Activated CD4-positive, alpha-beta T cell treated with anti-CD3 and anti-CD28 coated beads for 4 hours (primary cell): ENCODE measurements at places on chromosomes 2 and 18.

DNA sequence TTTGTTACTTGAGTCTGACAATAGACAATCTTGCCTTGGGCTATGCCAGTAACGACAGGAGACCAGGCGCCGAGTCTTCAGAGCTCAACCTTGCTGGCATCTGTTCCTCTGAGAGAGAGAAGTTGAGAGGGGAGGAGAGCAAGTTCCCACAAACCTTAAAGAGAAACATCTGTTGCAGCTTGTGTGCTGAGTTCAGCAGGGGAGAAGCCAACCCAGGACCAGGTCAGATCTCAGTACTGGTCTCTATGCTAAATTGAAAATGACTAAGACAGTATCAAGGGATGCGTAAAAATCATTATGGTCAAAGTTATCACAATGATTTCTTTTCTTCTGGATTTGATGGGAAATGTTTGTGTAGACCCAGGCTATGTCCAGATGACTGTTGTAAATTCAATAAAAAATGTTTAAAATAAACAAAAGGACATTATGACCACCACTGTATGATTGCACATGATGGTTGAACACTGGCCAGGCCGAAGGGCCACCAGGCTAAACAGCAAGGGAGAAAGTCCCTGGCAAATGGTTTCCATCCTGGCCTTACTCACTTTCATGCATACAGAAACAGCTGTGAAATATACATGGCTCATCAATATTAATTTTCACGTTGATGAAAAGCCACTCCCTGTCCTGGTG lies 100.3 kb upstream of the PMAIP1 start:
- no peak for DNase-seq

- DNase-seq: no peak
These were observed 155.3 kb downstream of the TFCP2L1 start for GRCh38 chr2:121129692-121130091.

DNA sequence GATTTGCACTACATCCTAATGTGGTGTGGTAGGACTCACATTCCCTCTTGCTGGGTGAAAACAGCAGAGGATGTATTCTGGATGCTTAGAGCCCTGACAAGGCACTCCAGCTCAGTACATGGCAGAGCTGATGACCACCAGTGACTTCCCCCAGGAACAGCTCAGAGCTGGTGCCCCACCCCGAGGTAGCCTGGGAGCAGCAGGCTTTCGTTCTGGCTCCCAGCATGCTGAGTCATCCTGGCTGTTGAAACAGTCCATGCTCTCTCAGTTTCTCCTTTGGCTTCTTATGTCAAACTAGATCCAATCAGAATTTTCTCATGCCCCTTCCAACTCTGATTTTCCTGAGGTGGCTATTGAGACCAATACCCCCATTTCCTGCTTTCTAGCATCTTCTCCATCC lies 438.2 kb downstream of the NBAS start:
- DNase-seq: no peak

- no peak for DNase-seq
These were observed 28.7 kb downstream of the RHOB start for GRCh38 chr2:20475567-20475952.
